ENCODE measurements at places on chromosomes 2 and 18.

- DNase-seq: no peak
Observed at GRCh38 chr2:15293262-15293937, 267.7 kb downstream of the NBAS start.

DNA sequence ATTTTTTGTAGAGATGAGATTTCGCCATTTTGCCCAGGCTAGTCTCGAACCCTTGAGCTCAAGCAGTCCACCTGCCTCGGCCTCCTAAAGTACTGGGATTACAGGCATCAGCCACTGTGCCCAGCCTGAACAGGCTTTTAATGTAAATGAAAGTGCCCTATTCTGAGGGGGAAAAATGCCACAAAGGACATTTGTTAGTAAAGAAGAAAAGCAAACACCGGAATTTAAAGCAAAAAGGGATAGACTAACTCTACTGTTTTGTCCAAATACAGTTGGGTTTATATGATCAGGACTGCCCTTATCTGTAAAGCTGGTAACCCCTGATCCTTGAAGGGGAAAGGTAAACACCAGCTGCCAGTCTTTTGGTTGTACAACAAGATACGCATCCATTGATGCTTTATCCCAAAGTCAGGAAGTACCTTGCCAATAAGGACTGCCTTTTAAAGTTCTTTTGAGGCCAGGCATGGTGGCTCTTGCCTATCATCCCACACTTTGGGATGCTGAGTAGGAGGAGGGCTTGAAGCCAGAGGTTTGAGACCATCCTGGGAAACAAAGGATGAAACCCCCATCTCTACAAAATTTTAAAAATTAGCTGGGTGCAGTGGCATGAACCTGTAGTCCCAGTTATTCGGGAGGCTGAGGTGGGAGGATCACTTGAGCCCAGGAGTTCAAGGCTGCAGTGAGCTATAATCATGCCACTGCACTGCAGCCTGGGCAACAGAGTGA lies 13.1 kb downstream of the CLEC4F start:
- DNase-seq: no peak

GRCh38 chr18:3427944-3428343 lies 22.0 kb upstream of the TGIF1 start:
- no peak for DNase-seq

GRCh38 chr18:76618721-76619120 lies 123.7 kb upstream of the ZNF516 start:
- no peak for DNase-seq

DNA sequence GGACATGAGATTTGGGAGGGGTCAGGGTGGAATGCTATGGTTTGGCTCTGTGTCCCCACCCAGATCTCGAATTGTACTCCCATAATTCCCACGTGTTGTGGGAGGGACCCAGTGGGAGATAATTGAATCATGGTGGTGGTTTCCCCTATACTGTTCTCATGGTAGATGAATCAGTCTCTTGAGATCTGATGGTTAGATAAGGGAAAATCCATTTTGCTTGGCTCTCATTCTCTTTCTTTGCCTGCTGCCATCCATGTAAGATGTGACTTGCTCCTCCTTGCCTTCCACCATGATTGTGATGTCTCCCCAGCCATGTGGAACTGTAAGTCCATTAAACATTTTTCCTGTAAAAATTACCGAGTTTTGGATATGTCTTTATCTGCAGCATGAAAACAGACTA lies 80.9 kb upstream of the GALNT5 start:
- DNase-seq: no peak

- DNase-seq: no peak
Observed at GRCh38 chr2:166297951-166298350, 77.8 kb downstream of the SCN9A start.

GRCh38 chr2:23721454-23721826 lies 205.5 kb downstream of the ATAD2B start:
- DNase-seq: no peak

DNA sequence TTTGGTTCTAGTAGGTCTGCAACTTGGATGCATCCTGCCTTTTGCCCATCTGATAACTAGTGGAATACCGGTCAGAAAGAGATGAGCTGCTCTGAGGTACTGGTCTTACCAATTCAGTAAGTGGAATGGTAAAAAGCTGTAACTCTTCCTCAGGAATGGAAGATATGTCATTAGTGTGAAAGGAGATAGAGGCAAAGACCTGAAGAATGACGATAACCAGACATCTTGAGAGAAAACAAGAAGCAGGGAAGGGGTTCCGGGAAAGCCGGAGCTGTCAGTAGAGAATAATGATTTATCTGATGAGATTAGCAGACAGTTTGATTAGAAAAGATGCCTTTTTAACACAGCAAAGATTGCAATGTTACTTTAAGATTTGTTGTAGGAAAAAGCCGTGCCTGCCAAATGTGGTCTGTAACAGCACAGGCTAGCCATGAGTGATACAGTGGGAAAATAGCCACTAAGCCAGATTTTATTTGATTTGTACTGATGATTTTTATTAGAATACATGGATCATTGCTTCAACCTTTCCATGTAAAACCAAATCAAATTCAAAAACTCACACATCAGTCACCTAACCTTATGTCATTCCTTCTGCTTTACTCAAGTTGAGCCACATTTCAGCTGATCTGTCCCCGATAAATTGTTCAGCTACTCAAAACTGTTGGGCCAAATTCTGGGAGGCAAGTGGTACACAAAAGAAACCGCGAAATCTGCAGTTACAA lies 110.0 kb downstream of the TCF4 start:
- no peak for DNase-seq

DNA sequence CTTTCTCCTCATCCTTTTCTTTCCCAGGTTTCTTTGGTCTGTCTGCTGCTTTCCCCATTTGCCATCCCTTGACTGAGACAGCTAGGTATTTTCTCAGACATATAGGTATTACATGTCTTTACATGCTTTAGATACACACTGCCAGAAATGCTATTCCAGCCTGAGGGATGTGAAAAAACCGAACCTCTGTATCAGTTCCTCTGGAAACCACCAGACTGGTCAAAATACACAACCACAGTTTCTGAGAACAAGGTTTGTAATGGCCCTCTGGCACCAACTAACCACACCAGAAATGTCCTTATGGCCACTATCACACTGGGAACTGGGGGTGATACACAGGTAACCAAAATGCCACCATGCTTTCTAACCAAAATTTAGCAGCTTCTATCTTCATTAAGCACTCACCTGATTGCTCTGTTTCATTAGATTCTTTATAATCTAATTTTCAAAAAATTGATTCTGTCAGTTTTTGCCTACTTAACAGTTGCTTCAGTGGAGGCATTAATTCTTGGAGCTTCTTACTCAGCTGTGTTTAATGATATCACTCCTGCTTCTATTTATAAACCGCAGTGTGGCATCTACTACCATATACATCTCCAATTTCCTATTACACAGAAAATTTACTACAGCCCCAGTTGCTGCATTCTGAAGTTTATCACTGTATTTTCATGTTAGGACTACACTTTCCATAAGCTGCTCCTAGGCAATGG lies 243.5 kb downstream of the WDPCP start:
- DNase-seq: no peak

DNA sequence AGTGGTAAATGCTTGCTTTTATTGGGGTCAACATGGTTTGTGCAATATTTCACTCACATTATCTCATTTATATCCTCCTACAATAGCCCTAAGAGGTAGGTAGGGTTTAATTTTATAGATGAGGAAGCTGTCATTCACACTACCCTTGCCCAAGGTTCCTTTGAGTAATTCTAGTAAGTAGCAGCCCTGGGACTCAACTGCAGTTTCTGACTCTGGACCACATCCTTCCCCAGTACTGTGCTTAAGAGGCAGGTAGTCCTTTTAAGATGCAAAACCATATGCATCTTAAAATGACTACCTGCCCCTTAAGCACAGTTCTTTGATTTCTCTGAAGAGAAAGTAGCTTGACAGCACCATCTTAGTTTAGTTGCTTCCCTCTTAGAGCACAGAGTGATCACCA lies 15.7 kb upstream of the NT5C1B start:
- no peak for DNase-seq

DNA sequence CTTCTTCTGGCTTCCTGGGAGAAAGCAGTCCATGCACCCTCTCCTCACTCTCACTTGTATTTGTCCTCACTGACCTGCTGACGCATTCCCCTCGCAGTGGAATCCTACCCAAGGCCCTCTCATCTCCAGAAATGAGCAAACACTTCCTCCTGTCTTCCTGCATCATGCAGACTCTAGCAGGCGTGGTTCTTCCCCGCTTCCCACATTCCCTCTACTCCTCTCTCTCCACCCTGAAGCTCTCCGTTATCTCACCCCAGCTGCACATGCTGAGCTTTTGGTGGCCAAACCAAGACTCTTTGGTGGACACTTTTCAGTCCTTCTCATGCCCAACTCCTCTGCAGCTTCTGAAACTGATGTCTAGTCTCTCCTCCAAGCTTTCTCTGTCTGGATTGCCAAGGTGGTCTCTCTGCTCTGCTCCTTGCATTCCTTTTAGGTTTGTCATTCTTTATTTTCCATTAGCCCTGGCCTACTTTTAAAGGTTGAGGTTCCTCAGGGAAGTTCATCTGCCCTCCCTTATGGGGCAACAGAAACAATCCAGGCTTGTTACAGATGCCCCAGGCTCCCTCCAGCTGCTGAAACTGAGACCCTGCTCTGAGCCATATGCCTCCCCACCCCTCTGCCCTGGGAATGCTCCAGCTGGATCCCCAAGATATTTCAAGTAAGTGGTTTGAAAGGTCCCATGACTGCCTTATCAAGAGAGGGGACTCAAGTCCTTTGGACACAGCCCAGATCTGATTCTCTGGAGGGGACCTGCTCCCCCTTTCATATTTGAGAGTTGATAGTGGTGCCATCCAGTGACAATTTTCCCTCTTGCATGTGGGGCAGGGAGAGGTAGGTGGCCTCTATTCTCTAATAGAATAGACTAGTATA lies 835 bp upstream of the IL18RAP start:
- no peak for DNase-seq

DNA sequence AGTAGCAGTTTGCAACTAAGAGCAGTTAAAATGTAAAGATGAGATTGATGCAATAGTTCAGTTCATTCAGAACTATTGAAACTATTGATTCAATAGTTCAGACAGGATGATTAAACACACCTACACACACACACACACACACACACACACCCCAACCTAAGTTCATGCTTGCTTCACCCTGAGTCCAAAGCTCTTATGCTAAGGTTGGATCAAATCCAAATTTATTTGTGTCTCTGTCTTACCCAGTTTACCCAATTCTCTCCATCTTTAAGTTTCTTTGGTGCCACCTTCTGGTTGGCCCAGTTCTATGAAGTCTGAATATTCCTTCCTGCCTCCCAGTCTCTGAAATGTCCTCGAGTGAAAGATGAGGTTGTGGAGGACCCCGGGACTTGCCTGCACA lies 5.1 kb downstream of the SERPINB8 start:
- no peak for DNase-seq

DNA sequence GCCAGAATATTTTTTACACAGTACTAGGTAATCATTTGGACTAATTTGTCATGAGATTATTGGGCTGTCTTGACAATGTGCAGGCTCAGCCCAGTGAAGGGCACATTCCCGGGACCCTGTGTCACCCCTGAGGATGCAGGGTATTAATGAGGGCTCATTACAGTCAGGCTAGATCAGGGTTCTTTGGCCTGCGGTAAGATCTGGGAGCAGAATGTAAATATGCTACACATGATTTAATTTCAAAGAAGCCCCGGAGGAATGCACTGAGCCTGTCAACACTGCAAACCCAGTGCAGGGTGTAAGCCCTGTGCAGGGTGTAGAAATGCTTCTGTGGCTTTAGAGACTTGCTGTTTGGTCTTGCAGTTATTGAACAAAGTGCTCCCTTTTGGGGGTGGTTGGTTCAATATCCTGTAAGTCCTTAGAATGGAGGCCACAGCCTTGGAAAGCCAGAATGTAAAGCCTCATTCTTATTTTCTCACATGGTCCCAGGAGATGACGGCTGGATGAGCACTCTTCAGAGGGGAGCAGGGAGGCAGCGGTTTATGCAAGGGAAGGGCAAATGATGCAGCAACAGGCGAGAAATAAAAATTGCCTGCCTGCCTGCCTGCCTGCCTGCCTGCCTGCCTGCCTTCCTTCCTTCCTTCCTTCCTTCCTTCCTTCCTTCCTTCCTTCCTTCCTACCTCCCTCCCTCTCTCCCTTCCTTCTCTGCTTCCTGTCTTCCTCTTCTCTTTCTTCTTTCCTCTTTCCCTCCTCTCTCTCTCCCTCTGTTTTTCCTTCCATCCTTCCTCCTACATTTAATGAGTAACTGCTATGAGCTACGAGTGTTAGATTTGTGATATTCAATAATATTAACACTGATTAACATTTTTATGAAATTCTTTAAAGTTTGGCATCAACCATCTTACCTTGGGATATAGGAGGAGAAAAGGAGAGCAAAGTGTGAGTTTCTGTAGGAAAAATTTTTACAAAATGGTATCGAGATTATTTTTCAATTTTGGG lies 148.8 kb downstream of the VAPA start:
- DNase-seq: no peak

DNA sequence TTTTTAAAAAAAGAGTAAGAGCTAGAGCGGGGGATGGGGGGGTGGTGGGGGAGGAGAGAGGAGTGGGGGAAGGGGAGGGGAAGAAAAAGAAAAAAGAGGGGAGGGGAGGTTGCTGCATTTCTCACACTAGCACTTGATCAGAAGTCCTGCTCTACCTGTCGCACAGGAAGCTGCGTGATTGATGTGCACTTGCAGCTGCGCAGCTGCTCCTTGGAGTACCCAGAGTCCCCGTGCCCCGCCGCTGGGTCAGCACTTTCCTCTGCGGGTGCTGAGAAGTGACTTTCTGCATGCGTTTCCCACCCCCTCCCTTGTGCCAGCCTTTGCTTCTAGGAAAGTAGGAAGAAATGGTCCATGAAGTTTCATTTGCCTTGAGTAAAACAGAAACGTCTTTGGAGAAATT lies 297.3 kb downstream of the ETAA1 start:
- no peak for DNase-seq

DNA sequence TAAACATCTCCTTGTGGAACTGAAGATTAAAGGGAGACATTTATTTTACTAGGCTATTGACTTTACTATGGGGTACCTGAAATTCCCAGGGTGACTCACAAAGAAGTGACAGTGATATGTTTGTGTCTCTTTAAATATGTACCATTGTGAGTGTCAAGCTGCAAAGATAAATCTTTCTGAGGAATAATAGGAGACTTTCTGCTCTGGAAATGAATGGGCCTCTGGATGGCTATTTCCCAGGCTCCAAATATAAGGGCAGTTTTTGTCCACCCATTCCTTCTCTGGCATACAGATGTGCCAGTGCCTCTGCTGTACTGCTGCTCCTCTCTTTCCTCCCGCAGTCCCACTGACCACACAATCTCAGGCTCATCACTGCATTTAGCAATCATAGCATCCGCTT lies 586.4 kb upstream of the CNTNAP5 start:
- no peak for DNase-seq

- DNase-seq: no peak
Observed at GRCh38 chr2:127893494-127893893, 7.7 kb upstream of the AMMECR1L start.

GRCh38 chr18:23719634-23720201 lies 30.5 kb downstream of the LAMA3 start:
- DNase-seq: no peak

DNA sequence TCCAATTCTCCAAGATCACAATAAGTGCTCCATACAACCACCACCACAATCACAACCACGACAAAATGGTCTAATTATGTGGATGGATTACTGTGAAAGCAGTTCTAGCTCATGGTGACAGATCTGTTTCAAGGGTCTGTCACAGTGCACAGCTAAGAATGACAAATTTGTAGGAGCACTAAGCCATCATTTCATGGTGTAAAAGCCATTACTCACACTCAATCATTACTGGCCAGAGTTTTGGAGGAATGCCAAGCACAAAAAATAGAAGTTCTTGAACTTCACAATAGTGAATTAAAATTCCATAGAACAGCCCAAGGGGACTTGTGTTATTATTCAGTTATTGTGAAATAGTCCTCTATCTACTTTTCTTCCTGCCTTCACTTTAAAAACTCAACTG lies 2.3 kb downstream of the CPS1 start:
- no peak for DNase-seq
